ENCODE measurements at places on chromosomes 2 and 18. TPM values are rescaled to one million over a fixed set of nuclear protein-coding genes. Genes with fewer than 3 reads are reported as not detected.

DNA sequence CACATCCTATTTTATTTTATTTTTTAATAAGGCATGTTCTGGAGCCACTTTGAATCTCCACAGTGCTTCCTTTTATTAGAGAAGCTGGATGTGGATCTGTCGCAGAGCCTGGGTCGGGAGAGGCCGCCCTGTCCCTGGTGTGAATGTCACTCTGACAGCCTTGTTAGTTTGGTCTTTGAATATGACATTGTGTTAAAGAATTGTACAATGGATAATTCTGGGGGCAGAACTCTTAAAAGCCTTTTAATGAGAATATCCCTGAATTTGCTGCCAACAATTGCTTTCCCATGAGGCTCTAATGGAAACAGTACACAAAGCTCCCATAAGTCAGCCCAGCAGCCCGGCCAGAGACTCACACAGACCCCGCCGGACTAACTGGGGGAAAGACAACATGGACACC is 82.4 kb downstream of the MTCL1 start:
- no peak for DNase-seq

DNA sequence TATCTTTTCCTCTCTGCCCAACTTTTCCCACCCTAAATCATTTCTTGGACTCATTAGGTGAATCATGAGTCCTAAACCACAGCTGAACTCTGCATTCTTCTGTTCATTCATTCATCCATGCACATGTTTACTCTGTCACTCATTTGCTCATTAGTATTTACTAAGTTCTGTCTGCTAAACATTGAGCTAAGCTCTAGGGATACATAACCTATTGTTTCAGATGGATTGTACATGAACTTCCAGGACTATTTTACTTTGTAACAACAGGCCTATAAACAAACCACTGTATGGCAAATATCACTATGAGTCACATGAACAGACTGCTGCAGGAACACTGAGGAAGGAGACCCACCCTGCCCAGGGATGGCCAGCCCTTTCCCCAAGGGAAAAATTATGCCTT is 14.6 kb upstream of the DYNC2LI1 start:
- DNase-seq = no peak

GRCh38 chr2:46829231-46829995 is 86.2 kb downstream of the MCFD2 start:
- DNase-seq = no peak

GRCh38 chr2:70679259-70679658 is 88.7 kb downstream of the ADD2 start:
- DNase-seq = no peak

GRCh38 chr2:9657731-9658130 is 26.9 kb upstream of the YWHAQ start:
- no peak for DNase-seq

GRCh38 chr2:127155947-127156346 is 49.0 kb upstream of the BIN1 start:
- DNase-seq = no peak

GRCh38 chr2:180101846-180102245 is 94.7 kb upstream of the CWC22 start:
- no peak for DNase-seq

DNA sequence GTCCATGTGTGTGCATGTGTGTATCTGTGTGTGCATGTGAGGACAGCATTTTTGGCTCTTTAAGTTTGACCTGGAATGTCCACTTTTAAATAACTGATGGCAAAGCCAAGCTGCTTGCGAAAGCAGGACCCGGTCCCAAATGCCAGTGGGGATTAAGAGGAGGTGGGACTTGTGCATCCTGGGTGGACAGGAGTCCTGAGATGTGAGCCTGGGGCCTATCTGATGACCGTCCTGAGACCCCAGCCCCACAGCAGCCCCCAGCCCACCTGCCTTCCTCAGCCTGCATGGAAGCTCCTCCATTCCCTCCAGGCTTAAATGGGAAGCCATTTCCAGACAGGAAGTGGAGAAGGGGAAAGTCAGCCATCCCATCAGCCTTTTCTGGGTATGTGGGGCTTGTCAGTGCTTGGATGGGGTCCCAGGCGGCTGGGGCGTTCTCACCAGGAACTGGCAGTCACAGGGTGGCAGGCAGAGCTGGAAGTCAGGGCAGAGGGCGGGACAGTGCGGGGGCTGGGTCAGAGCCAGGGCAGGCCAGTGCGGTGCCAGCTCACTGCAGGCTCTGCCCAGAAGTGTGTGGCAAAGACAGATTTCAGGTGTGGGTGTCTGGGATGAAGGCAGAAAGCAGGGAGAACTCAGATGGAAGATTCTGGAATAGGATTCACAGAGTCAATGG is 117.8 kb downstream of the ACKR3 start:
- DNase-seq = no peak

DNA sequence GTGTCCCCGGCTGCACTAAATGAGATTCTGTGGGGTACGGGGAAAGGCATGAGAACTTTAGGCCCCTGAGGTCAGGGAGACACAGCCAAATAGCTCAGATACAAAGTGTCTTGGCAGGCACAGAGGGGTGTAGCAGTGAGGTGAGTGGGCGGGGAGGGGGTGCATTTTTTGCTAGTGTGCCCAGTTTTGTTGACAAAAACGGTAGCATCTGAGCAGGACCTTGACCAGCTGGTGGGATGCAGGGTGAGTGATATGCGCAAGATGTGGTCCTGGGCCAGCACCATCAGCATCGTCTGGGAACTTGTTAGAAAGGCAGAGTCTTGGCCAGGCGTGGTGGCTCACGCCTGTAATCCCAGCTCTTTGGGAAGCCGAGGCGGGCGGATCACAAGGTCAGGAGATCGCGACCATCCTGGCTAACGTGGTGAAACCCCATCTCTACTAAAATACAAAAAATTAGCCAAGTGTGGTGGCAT is 127.3 kb upstream of the LGALSL start:
- no peak for DNase-seq

- DNase-seq = no peak
Observed at GRCh38 chr2:233084488-233084887, 24.3 kb downstream of the INPP5D start.

- DNase-seq = no peak
Observed at GRCh38 chr2:9178904-9179571, 27.6 kb upstream of the ASAP2 start.

DNA sequence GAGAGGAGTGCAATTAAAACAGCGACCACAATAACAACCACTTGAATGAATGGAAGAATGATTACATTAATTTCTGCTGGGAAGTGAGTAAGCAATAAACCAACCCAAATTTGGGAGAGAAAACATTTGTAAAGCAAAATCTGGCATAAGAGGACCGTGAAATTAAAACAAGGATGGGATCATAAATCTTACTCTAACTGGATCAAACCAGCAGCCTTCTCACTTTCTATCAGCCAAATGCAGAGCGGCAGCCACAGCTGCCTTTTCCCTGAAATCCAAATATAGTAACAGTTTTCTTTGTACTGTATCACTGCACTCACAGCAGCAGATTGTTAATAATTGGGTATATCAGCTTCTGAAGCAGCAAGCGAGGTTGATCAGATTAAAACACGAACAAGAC is 245.2 kb upstream of the REG3G start:
- DNase-seq = no peak

DNA sequence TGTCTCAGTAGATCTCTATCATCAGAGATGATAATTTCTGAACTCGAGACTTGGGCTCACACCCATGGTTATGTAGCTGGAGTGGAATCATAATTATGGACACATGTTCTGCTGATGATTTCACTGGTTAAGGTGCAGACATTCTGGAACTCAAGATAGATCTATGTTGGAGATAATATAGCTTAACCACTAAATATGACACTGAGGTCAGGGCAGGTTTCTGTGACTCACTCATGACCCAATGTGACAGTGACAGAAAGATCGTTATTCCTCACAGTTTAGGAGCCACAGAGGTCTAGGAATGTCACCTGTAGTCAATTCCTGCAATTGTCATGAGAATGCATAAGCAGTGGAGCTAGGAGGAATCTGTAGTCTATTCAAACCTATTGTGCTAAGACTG is 828.6 kb downstream of the TRIB2 start:
- DNase-seq = no peak

- no peak for DNase-seq
Observed at GRCh38 chr2:234257859-234258561, 207.5 kb downstream of the SPP2 start.

DNA sequence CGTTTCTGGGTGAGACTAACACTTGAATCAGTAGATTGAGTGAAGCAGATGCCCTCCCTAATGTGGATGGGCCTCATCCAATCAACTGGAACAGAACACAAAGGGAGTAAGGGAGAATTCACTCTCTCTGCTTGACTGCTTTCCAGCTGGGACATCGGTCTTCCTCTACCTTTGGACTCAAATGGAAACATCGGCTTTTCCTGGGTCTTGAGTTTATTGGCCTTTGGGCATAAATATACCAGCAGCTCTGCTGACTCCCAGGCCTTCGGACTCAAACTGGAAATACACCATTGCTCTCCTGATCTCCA is 311.6 kb downstream of the STK39 start:
- DNase-seq = no peak

DNA sequence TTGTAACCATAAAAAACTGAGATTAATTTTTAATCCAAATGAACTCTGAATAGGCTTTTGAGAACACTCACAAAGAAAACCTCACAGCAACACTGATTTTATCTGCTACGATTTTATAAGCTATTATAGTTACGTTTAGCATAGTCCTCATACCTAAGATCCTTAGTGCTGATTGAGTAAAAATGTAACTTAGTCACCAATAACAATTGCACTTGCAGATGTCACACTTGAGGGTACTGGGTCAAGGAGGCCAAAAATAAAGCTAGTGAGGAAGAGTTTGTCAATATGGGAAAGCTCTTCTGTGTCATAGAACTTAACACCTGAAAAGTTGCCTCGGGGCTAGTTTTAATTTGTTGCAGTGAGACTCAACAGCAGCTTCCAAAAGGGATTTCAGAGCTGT is 706.5 kb upstream of the FAM98A start:
- DNase-seq = no peak

- no peak for DNase-seq
Observed at GRCh38 chr2:109432421-109432820, 181.3 kb downstream of the SEPTIN10 start.

GRCh38 chr2:191038741-191039140 is 24.8 kb upstream of the STAT1 start:
- DNase-seq = no peak

DNA sequence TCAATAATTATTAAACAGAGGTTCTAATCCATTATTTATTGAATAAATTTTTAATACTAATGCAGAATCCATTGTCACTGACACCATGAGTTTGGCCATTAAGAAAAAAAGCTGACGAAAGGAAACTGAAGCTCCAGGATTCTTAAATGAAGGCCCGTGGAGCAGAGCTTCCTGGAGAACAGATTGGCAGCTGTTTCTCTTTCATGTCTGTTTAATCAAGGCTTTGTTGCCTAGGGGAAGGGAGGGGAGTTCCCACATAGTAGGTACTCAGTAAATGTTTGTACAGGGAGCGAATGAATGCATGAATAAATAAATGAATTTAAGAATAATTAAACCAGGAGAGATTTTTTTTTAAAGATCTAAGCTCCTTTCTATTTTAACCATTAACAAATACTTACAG is 315.1 kb upstream of the KLHL29 start:
- DNase-seq = no peak

- no peak for DNase-seq
Observed at GRCh38 chr2:143436951-143437350, 307.7 kb downstream of the ARHGAP15 start.

DNA sequence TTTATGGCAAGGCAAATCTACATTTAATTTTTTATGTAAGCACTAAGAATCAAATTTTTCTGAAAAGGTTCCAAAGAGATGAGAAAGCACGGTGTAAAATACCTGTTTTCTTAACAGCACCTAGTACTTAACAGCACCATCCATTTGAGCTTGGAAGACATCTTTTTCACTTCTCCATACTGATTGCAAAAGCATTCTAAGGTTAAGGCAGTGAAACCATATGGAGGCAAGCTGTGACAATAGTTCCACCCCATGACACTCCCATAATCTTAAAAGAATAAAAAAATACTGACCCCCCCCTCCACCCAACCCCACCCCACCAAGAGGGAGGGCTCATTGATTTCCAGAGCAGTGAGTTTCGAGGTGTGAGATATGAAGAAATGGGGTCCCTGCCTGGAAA is 60.6 kb downstream of the ZCCHC2 start:
- no peak for DNase-seq

DNA sequence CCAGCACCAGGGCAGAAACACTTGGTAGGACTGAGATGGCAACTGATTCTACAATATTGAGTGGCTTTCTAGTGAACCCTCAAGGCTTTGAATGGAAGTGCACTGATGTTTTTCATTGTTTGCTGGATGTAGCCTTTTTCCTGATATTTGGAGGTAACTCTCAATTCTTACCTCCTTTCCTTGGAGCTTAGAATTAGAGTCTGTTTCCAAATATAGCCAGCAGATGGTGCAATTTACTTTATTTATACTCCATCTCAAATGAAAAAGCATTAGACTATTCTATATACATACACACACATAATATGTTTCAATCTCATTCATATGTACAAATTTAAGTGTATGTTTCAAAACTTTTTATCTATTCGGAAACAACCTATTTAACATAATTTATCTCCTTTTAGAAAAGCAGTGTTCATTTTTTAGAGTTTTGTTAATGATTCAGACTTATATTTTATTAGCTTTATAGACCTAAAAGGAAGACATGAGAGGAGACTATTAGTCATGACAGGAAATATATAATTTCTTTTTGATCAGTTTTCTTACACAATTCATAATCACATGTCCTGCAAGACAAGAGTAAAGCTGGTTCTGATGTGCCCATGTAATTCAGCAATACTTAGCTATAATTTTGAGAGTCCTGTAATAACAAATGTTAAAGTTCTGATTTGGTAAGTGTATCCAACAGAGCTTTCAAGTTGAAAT is 124.8 kb downstream of the NUP35 start:
- no peak for DNase-seq

DNA sequence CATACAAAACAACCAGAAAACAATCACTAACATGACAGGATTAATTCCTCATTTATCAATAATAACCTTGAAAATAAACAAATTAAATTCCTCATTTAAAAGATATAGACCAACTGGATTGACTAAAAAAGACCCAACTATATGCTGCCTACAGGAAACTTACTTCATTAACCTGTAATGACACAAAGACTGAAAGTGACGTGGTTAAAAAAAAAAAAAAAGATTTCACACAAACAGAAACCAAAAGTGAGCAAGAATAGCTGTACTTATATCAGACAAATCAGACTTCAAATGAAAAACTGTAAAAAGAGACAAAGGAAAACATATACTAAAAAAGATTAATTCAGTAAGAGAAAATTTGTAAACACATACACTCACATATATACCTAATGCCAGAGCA is 201.2 kb downstream of the CCDC178 start:
- no peak for DNase-seq

GRCh38 chr2:173652311-173652710 is 297.6 kb downstream of the CDCA7 start:
- no peak for DNase-seq

CRYGD gene
- not detected for total RNA-seq

SKOR2 gene
- total RNA-seq = not detected

METTL4 gene
- 9.6 TPM for total RNA-seq

OR6B2 gene
- total RNA-seq = not detected

TNP1 gene
- total RNA-seq = not detected

SERPINB2 gene
- 1.00 TPM for total RNA-seq

ABCB11 gene
- total RNA-seq = 0.18 TPM

RAPGEF4 gene
- 24.7 TPM for total RNA-seq

SCN2A gene
- total RNA-seq = 1.9 TPM

TNFAIP6 gene
- total RNA-seq = 1.2 TPM

ATP6V1B1 gene
- total RNA-seq = 0.66 TPM

Data from mesothelial cell of epicardium (in vitro differentiated cells).